C1 segment of cervical spinal cord (tissue), 14 donors: ENCODE measurements at places on chromosomes 1 and 21.

GRCh38 chr21:30395731-30396130, at the start of gene KRTAP13-1:
TSS of gene KRTAP13-1 (plus strand) at chr21:30396031. CDS start at chr21:30396087, 56 bp downstream.
- no peak for DNase-seq

GRCh38 chr1:42765832-42766740, 742 bp downstream of the P3H1 start:
- DNase-seq, result peak; percentile 62

GRCh38 chr1:220990427-220991339, 111.4 kb downstream of the HLX start:
- DNase-seq, result no peak

DNA sequence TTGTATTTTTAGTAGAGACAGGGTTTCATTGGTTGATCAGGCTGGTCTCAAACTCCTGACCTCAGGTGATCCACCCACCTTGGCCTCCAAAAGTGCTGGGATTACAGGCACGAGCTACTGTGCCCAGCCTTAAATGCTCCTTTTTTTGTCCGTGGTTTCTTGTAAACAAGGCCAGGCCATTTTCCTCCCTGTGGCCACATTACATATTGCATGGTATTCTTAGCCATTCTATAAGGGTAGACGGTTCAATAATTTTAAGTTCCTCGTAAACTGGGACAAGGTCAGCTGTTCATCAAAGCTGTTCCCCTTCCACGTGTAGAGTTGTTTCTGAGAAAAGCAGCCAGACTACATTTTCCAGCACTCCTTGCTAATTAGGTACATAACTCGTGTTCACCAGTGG, 10.3 kb upstream of the LUZP1 start:
- DNase-seq, result no peak

DNA sequence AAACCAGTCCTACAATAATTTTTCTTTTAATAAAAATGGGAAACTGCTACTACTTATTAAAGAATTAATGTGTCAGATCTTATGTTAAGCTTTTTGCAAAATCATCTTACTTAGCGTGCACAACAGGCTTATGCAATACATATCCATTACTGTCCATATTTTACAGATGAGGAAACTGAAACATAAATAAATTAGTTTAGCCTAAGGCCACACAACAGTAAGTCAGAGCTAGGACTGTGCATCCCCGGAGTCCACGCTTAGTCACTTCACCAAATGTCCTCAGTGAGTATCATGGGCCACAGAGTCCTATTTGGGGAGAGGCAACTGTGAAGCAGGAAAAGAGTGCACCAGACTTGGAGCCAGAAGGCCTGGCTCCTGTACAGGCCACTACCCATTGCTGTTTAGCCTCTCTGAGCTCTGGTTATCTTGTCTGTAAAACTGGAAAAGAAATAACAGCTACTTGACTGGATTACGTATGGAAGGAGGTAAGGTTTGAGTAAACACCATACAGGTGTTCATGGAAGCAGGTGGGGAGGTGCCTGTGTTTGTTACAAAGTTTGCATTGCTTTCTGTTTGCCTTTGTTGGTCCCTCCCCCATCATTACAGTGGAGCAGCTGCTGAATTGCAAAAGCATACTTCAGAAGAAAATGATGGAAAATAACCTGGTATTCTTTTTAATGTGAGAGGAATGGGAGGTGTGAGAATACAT, 192.8 kb downstream of the FCRL5 start:
- DNase-seq, result no peak

- DNase-seq, result no peak
Observed at GRCh38 chr1:158333405-158334155, 2.2 kb upstream of the CD1B start.

DNA sequence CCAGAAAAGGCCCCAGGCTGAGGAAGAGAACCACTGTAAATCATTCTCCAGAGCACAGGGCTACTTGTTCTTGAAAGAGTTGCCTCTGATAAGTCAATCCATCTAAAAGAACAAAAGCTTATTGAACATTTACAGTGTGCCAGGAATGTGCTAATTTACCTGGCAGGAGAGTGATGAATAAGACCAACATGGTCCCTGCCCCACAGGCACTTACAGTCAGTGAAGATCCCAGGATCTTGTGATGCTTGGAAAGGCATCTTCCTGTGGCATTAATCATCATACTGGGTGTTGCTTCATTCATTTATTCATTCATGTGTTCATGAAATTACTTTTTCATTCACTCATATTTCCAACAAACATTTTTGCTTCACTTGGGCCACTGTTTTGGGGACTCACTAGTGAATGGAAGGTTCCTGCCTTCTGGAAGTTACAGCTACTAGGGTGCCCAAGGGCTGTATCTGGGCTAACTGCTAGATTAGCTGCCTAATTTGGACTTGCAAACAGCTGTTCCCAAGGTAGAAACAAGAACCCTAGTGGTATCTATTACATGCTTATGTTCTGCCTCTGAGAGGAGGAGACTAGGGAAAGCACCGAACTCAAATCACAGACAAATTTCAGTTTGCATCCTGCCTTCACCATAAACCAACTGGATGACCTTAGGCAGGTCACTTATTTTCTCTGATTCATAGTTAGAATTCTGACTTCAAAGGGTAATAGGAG, 133.5 kb downstream of the CLIC6 start:
- no peak for DNase-seq

DNA sequence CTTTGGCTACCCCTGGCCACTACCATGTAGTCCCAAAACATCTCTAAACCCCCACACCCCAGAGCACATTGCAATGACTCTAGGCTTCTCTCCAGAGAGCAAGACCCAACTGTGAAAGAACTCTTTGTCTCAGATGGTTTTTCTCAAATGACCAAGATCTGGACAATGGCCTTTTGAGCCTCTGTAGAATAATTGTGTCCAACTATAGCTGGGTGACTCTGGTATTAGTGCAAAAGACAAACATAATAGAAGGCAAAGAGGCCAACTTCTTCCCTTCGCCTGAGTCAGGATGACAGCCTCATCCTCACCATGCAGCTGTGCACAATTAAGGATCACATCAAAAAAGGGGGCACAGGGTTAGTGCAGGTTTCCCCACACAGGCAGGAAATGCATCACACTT, 139.6 kb downstream of the BRINP2 start:
- DNase-seq, result no peak

- peak; percentile 60 for DNase-seq
Observed at GRCh38 chr1:206540044-206540780, 32.9 kb downstream of the RASSF5 start.

DNA sequence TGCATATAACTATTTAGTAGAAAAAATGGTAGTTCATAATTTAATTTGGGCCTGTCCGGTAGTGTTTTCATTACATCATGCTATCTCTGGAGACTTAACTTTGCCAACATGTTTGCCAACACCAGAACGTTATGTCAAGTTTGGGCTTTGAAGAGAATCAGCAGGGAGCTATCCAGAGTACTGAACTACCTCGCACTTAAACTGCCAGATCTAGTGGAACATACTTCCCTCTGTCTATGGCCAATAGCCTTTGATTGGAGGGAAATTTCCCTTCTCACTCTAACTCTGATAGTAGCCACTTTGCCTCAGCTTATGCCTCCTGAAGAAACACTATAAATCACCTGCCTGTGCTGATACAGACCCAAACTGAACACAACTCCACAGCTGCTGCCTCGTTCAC, 10.0 kb downstream of the LRRC53 start:
- DNase-seq, result no peak

GRCh38 chr1:26285366-26286063, 5.6 kb downstream of the SH3BGRL3 start:
- no peak for DNase-seq

GRCh38 chr1:238642231-238642630, 744.1 kb upstream of the CHRM3 start:
- no peak for DNase-seq

DNA sequence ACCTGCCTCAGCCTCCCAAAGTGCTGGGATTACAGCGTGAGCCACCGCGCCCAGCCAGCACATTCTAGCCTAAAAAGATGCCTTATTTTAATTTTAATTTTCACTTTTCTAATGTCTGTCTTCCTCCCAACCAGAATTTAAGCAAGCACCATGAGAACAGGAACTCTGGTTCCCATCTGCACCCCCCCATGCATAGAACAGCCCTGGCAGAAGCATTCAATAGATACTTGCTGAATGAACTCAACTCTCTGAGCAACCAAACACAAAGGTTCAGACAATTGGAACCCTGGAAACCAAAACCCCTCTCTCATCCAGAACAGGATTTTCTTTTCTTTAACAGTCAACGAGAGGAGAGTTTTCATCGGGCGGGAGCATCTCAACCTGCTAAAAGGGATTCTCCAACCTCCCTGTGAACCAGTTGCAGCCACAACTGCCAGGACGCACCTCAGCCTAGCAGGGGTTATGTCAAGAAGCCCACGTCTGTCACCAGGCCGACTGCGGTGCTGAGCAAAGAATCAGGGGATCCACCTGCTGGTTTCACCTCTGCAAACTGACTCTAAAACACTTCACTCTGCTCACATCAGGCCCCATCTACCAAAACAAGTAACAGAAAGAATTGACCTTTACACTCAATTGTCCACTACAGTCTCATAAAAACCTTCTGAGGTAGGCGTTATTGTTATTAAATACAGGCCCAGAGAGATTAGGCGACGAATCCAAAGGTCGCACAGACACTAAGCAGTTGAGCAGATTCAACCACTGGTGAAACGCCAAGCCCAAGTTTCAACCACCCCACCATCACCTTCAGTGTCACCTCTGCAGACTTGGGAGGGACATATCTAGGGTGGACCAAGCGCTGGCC, 1.7 kb downstream of the KIAA2013 start:
- DNase-seq, result no peak

GRCh38 chr21:46100426-46100825, 2.5 kb downstream of the COL6A2 start:
- no peak for DNase-seq

- no peak for DNase-seq
Observed at GRCh38 chr21:15329191-15329590, 264.4 kb upstream of the NRIP1 start.

GRCh38 chr1:14848625-14849024, 250.1 kb downstream of the KAZN start:
- no peak for DNase-seq

DNA sequence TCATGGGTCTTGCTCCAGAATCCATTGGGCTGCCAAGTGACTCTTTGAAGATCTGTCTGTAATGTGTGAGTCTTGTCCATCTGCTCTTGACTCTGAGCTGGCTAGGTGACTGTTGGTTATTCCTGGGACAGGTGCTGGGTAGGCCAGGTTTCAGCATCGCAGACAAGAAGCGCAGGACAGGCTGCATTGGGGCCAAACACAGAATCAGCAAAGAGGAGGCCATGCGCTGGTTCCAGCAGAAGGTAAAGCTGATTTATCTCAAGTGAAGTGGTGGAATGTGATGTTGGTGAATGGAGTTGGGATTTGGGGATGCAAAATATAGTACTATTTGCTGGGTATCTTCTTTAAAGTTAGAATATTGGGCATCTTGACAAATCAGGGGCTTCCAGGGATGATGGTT, 4.1 kb downstream of the RPL11 start:
- DNase-seq, result no peak

DNA sequence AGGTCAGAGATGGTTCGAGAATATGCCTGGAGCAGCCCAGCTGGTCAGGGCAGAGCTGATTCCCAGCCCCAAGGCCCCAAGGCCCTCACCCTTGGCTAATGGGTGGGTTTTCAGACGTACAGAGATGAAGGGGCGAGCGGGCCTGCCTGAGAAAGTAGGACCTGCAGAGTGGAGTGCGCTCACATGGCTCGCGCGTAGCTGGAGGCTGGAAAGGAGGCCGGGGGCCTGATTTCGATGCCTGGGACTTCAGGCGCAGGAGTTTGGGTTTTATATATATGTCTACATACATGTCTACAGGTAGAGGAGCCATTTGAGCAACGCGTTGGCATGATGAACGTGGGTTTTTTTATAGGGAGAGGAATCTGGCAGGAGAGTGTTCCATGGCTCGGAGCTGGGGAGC, 8.9 kb downstream of the COQ8A start:
- no peak for DNase-seq

DNA sequence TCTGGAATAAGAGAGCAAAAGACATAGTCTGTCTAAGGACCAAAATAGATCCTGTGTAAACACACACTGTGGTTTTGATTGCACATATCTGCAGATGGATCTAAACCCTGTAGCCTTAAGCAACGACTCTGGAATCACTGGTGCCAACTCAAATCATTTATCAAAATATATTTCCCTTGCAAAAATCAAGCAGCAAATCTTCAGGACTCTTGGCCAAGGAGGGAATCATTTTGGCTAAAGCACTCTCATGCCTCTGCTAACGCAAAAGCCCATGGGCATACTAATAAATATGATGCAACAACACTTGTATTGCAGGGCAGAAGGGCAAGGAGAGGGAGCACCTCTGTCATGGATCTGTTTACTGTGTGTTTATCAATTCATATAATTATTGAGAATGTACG, 155.4 kb upstream of the DUSP10 start:
- no peak for DNase-seq

DNA sequence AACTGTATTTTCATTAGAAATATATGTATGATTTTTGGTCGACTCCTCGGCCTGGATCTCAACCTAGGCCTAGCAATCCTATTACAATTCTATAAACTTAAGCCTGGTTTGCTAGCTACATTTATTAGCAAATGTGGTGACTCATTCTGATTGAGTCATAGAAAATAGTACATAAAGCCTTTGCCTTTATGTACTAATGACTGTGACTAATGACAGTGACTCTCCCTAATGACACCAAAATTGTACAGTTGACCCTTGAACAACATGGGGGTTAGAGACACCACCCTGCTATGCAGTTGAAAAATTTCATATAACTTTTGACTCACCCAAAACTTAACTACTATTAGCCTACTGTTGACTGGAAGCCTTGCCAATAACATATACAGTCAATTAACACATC, 78.9 kb downstream of the CLEC20A start:
- no peak for DNase-seq

DNA sequence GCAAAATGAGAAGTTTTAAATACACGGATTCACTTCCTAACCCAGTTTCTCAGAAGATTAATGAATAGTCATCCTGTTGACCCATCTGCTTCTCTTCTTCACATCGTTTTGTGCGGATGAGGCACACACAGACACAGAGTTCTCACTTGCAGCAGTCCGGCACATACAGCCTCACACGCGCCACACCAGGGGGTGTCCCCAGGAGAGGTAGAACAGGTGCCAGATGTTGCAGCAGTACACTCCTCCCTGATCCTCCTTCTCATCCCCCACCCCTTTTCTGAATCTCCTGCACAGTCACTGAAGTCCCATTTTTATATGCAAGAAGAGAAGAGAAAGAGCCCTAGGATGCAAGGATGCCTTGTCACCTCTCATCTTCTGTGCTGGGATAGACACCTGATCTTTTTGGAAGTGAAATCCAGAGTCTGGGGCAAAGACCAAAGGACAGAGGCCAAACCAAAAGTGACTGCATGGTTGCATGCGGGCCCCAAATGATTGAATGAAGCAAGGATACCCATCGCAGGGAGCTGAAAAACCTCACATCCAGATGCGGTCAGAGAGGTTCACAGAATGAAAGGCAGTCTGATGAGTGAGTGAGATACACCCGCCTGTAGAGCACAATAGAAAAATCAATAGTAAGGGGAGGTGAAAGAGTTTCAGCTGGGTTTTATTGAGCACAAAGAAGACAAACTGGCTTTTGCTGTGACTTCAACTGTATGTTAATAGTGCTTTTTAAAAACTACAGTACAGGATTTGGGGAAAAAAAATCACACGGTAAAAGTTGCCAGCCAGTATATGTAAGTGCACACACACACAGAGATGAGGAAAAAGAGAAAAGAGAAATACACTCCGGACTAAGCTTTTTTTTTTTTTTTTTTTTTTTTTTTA, 28.9 kb downstream of the PBX1 start:
- no peak for DNase-seq

- DNase-seq, result no peak
Observed at GRCh38 chr1:178867670-178868069, 3.2 kb downstream of the ANGPTL1 start.
